Colonic mucosa (tissue), 4 donors: ENCODE measurements at places on chromosomes 6 and 20.

GRCh38 chr6:123648723-123649122, 12.0 kb upstream of the TRDN start:
- DNase-seq: no peak

GRCh38 chr6:18359237-18359885, 27.8 kb upstream of the RNF144B start:
- no peak for DNase-seq

- no peak for DNase-seq
Observed at GRCh38 chr20:47648943-47649342, 136.3 kb downstream of the SULF2 start.

- no peak for DNase-seq
Observed at GRCh38 chr6:96743496-96743895, 93.8 kb downstream of the GPR63 start.

- no peak for DNase-seq
Observed at GRCh38 chr6:107319906-107320530, 139.3 kb downstream of the PDSS2 start.

DNA sequence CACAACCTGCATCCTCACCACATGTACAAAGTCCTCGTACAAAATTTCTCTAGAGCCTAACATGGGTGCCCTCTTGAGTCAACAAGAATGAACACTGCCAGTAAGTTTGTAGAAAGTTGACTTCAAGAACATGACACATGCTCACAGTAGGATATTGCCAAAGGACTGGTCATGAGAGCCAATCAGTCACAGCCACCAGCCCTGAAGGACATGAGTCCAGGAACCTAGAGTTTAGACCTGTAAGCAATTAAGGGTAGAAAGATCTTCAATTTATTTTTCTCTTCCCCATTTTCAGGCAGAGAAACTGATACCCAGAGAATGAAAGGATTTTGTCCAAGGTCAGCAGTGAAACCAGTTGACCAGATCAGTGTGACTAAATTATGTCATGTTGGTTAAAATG, 96.1 kb downstream of the MAFB start:
- no peak for DNase-seq

DNA sequence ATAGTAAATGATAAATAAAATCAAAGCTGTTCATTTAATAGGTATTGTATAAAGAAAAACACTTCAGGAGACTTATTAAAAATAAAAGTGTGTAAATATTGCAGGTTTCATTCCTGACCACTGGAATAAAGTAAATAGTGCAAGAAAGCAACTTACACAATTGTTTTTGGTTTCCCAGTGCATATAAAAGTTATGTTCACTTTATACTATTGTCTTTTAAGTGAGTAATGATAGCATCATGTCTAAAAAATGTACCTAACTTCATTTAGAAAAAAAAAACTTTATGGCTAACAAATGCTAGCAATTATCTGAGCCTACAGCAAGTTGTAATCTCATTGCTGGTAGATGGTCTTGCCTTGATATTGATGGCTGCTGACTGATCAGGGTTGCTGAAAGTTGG, 726.6 kb upstream of the POU3F2 start:
- DNase-seq: no peak

DNA sequence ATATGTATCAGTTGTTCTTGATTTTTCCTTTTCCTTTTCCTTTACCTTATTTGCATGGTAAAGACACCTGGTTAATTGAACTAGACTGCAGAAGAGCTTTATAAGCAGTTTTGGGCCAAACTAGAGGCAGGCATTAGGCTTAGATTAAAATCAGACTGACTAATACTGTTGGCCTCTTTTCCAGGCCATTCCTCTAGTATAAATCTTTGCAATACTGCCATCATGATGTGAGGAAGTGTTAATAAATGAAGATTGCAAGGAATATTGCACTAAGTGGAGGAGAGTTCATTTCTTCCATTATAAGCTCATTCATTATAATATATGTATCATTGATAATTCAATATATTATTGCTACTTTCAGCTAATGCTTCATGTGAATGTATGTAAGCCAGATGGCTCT, 163.8 kb downstream of the MMUT start:
- DNase-seq: no peak

DNA sequence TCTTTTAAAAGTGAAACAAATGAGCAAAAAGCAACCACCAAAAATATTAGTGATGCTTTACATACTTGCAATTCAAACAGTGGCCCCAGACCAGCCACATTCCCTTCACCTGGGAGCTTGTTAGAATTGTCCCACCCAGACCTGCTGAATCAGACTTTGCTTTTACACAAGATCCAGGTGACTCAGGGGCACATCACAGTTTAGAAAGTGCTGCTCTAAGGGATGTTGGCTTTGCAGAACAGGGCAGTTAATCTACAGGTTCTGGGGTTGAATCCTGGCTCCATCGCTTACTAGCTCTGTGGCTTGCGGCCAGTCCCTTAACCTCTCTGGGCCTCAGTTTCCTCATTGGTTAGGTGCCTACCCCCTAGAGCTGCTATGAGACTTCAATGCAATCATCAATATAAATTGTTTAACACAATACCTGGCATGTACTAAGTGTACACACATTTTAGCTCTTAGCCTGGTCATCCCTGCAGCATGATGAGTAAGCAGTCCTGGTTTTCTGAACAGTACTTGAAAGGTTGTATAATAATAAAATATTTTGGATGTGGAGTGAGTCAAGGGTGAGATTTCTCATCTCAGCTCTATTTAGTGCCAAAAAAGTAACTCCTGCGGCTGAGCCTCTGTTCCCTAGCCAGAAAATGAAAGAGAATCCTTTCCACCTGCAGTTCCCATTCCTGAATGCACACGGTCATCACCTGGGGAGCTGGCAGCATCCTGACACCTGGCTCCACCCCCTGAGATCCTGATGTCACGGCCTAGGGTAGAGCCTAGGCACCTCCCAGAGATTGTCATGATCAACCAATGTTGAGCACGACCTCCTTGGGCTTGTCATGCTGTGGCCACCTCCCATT, 162.7 kb downstream of the ANKRD60 start:
- peak; percentile 6 for DNase-seq

DNA sequence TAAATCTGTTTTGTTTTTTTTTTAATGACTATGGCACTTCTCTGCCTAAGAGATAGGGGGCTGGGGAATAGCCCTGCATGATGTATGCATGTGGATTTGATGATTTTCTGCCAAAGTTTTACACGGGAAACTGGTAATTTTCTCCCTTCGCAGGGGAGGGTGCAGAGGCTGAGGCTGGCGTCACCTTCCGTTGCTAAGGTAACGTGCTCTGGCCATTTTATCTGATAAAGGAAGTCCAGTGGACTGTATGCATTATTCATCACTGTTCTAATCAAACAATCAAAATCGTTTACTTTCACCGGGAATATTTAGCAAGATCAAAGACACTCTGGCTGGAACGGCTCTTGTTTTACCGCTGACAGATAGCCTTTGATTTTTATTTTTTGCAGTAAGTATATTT, 789 bp downstream of the PHACTR1 start:
- DNase-seq: no peak

- no peak for DNase-seq
Observed at GRCh38 chr6:143005816-143006215, 54.9 kb upstream of the AIG1 start.

DNA sequence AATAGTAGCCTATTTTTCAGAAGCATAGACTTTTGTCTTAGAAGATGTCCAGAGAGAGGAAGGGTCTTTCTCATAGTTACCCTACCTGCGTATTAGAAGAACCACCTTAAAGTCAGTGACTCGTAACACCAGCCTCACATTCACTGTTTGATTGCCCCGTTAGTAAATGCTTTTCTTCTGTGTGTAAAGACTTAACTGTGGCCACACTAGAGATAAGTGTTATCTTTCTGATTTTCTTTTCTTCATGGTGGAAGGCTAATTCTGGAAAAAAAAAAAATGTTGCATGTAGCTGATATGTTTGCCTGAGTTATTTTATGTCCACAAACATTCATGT, 83.9 kb downstream of the SAMD3 start:
- DNase-seq: no peak

GRCh38 chr20:23587631-23588030, 18.1 kb downstream of the CST9 start:
- DNase-seq: peak; percentile 16

- DNase-seq: no peak
Observed at GRCh38 chr20:21614980-21615379, 90.5 kb upstream of the PAX1 start.

GRCh38 chr20:64121586-64121985, 14.2 kb upstream of the NPBWR2 start:
- no peak for DNase-seq

GRCh38 chr20:2130062-2130591, 28.5 kb downstream of the STK35 start:
- no peak for DNase-seq

DNA sequence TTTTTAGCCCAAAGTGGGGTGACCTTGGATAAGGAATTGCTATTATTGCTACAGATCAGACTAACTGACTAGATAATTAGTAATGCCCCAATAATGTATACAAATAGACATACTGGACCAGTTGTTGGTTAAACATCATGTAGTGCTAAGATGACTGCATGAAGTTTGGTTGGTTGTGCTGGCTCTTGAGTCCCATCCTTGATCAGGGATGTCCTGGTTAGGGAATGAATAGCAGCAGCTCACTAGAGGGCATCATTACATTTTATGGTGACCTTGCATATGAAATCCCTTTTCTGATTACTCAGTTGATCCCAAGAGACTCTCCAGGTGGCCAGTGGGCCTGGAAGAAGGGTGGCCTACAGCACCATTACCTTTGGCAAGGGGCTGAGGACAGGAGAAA, 10.9 kb downstream of the TPBG start:
- no peak for DNase-seq

- DNase-seq: no peak
Observed at GRCh38 chr6:138988469-138988834, 399 bp upstream of the REPS1 start.

DNA sequence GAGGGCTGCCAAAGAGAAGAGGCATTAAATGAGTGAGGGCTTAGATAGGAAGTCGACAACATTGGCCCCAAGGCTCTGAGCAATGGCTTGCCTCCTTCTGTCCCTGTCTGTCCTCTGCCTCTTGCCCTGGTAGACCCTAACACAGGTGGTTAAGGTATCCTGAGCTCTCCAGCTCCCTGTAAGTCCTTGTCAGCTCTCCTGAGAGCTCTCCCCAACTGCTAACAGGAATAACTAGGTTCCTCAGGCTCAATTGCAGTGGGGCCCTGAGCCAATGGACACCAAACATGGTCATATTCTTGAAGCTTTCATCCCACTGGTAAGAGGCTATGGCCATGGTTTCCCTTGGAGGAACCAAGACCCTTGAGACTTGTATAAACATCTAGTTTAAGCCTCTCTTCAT, 5.0 kb upstream of the CPNE1 start:
- DNase-seq: no peak

- no peak for DNase-seq
Observed at GRCh38 chr20:59499863-59500262, 104.5 kb upstream of the PHACTR3 start.

DNA sequence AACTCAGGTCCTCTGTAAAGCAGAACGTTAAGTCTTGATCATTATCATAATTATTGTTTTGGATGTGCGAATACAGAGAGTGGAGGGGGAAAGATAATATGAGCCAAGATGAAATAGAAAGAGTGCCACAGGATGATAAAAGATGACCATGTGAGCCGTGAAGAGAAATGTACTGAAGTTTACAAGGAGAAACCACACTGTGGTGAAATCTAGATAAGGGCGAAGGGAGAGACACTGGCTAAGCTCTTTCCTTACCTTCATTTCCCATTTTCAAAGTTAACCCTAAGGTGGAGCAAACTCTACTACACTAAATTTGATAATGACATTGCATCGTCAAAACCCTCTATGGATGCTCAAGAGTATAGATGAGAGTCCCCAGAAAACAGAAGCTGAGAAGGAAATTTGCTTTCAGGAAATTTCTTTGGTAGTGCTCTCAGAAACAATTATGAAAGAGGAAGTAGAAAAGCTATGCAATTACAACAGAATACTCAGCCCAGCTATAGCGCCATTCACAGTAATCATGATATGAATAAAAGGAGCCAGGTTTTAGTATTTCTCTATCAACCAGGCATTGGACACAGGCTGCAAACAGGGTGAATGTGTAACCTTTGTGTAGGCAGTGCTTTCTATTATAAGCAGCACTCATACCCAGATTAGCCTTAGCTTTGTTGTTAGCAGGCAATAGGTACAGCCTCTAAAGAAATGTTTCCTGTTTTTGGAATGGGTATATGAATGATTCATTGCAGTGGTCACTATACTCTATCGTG, 1080.7 kb downstream of the GRIK2 start:
- DNase-seq: no peak

DNA sequence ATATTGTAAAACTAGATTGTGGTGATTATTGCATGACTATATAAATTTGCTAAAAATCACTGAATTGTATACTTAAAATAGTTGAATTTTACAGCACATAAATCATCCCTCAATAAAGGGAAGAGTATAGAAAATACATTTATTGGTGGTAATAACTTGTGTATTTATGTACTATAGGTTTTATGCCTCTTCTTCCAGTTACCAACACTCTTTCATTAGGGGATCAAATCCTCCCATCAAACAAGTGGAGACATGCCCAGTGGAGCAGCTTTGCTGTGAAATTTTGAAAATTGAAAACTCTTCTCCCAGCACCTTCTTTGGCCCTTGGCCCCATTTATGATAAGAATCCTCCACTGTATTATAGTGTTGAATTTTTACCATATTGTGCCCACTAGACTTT, 10.1 kb upstream of the SSR1 start:
- DNase-seq: no peak
